ENCODE measurements at places on chromosomes 4 and X. TPM values are rescaled to one million over a fixed set of nuclear protein-coding genes. Genes with fewer than 3 reads are reported as not detected.

DNA sequence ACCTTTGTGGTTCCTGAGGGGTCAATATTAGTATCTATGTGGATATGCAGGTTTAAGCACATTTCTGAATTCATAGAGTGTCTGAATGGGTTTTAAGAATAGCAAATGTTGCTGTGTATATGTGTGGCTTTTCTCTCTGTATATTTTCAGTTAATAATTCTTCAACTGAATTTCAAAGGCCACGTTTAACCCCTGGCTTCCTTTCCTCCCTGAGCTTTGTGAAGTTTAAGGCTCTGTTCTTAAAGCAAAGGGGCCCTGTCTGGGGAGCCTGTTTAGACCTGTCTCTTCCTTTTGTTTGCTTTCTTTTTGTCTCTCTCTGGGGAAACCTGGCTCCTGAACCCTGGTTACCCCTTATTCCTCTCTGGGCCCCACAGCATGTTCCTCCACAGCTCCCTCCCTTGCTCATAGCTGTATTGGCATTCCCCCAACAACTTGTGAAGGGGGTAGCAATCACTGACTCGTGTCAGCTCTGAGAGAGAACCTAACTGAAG lies 139.1 kb downstream of the COL4A6 start:
- DNase-seq: no peak

DNA sequence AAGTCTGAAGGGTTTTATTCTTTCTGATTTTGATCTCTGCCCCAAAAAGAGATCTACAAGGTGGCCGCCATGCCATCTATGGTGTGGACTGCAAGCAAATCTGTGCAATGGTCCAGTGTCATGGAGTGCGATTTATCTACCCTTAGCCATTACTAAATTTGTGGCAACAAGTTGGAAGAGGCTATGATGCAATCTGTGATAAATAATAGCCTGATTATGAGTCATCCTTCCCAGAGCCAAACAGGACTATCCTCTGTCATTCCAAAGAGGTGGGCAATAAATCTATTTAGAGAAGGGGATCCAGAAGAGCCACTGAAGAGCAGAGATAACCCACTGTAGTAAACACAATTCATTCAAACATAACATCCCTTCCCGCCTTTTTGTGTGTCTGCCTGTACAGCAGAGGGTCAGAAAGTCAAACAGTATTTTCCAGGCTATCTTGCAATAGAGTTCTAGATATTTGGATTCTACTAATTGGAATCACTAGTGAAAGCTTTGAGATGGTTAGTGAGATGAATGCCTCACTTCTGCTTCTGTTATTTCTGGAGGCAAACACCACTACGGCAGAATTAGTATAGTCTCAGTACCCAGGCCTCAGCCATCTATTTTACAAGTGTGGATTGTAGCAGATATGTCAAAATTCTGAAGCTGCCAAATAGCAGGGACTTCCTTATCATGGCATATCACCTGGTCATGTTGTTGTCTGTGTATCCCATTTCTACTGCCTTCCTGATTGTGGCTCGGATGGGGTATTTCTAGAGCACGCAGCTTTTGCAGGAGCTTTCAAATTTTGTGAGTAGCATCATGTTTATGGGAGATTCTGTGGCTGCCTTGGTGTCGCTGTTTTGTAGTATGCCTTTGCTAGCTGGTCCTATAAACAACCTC lies 192.0 kb downstream of the SMIM20 start:
- no peak for DNase-seq

- peak; percentile 98 for DNase-seq
Observed at GRCh38 chr4:70687821-70688794, at the start of gene UTP3. UTP3 (plus strand) TSS chr4:70688532; CDS start chr4:70688678, 146 bp downstream.

DNA sequence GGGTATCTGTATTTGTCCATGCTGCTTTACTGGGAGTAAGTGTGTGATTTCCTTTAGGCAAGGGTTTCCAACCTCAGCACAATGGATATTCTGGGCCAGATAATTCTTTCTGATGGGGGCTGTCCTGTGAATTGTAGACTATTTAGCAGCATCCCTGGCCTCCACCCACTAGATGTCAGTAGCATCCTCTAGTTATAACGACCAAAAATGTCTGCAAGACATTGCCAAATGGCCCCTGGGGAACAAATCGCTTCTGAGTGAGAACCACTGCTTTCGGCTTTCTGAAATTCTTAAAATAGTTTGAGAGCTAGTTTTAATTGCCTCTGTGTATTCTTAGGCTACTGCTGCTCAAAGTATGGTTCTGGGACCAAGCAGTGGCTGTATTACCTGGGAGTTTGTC lies 81.2 kb upstream of the GPM6B start:
- DNase-seq: no peak

The SERPINA7 gene
- not detected for polyA plus RNA-seq

The XAGE2 gene
- polyA plus RNA-seq: not detected

- DNase-seq: no peak
Observed at GRCh38 chr4:42778349-42778748, 114.2 kb upstream of the GRXCR1 start.

The ETDB gene
- polyA plus RNA-seq: not detected

DNA sequence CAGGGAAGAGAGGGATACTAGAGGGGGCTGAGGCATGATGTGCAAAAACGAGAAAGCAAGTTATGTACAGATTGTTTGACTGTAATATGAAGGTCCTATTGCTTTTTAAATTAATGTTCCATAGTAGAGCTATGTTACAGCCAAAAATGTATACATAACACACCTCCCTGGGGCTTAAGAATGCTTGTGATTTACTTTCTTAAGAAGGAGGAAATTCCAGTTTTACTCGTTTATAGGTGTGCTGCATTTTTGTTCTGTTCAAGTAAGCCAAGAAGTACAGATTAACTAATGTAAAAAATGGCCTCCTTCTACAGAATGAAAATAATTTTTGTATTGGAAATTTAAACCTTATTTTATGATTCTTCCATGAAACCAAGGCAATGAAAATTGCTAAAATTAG lies 614.4 kb upstream of the NR3C2 start:
- no peak for DNase-seq

DNA sequence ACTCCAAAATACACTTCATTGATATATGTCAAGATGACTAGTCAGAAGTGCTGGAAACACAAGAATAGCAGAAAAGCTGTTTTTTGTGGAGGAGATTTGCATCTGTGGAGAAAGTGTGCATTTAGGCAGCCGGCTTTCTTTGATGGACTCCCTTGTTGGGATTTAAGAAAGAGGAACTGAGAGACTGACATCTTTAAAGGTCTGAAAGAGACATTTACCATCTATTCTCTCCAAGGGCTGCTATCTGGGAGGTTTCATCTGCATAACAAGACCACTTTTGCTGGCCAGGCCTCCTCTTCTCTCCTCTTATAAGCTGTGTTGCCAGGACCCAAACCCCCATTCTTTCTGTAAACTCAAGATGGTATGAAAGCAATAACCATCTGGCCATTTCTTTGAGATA lies 1065.0 kb downstream of the NLGN4X start:
- no peak for DNase-seq

DNA sequence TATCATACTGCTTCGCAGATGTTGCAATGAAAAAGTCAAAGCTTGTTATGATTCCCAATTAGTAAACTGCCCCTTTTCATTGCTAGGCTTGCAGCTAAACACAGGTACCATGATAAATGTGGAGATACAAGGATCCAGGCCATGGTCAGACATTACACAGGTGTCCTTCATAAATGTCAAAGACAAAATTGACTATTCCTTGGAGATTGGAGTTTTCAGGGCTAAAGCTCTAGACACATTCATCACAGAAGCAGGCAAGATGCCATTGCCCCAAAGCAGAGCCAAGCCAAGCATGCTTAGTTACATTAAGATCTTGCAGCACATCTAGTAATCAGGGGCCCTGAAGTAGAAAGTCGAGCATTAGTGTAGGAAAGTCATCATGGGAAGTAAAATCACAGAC lies 111.3 kb upstream of the INTU start:
- DNase-seq: no peak

- DNase-seq: no peak
Observed at GRCh38 chr4:65791812-65792308, 121.6 kb upstream of the EPHA5 start.
